ENCODE measurements at places on chromosomes 11 and 22.

DNA sequence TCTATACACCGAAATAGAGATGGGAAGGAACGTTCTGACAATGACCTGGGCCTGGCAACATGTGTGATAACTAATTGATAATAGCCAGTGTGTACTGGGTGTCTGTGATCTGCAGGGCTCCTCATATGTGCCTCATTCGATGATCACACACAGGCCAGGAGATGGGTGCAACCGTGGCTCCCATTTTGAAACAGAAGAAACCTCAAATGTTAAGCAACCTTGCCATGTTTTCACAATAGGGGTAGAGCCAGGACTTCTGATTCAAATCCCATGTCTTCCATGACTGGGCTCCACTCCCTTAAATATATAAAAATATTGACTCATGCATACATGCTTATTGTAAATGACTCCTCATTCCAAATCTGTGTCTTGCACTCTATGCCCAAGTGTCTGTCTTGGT lies 11.1 kb downstream of the APOL3 start:
- peak; percentile 70 for DNase-seq

GRCh38 chr11:59285716-59286260 lies 72.9 kb upstream of the OR5AN1 start:
- DNase-seq: no peak

DNA sequence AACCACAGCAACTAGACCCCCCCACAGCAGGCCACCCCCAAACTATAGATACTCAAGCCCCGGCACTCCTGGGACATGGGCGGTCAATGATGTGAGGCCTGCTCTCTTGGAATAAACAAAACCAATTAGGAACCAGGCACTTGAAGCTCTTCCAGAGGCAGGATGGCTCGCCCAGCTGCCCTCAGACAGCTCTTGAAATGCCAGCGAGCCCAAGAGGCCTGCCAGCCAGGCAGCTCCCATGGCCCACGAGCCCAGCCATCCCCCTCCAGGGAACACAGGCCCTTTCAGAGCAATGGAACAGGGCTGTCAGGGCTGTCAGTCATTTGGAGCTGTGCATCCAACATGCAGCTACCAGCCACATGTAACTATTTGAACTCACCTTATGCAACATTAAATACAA lies 34.0 kb upstream of the TFIP11 start:
- DNase-seq: no peak

- DNase-seq: no peak
These were observed 1807.5 kb downstream of the LRRC4C start for GRCh38 chr11:39651857-39652461.

DNA sequence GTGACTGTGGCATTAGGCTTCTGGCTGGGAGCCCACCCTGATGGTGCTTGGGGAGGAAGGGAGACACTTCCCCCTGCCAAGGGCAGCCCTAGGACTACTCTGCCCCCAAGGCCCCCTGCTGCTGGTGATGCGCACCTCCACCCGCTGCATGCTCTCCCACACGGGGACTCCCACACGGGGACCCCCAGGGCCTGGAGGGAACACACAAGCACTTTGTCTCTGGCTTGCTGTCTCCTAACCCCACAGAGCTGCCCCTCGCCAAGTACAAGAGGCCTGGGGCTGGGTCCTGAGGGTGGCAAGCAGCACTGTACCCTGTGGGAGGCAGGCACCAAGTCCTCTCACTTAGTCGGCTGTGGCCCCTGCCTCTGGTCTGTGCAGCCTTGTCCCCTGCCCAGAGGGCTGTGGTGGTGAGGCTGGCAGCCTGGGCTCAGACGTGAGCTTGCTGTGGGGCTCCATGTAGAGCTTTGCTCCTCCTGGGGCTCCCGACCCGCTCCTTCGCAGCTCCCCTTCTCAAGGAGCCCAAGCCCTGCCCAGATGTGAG lies 7.9 kb downstream of the LRRC75B start:
- no peak for DNase-seq

- no peak for DNase-seq
These were observed 151.1 kb upstream of the NECTIN1 start for GRCh38 chr11:119880143-119880542.

GRCh38 chr11:40100162-40100553 lies 1359.3 kb downstream of the LRRC4C start:
- DNase-seq: no peak

GRCh38 chr11:12485328-12485727 lies 108.0 kb downstream of the PARVA start:
- no peak for DNase-seq

GRCh38 chr22:42685941-42686653 lies 34.6 kb downstream of the A4GALT start:
- DNase-seq: no peak

GRCh38 chr11:96001037-96001436 lies 77.1 kb upstream of the MTMR2 start:
- peak; percentile 96 for DNase-seq

- no peak for DNase-seq
These were observed 133.2 kb upstream of the RCN1 start for GRCh38 chr11:31957674-31958073.

DNA sequence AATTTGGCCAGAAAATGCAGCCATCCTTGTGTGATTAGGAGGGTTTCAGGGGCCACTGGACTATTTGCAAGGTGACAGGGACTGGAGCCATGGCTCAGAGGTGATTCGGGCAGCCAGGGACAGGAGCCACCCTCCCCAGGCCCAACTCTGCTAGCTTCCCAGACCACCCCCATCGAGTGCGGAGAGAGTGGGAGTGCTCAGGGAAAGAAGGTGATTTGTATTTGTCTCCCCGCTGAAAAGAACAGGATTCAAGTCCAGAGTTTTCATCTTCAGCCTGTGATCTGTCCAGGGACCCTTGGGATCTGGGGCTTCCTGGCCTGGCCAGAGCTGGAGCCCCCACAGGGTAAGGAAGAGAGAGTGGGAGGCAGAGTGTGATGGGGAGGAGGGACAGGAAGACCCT lies 22.4 kb upstream of the TEF start:
- DNase-seq: no peak

GRCh38 chr11:27653990-27654758 lies 46.1 kb downstream of the BDNF start:
- DNase-seq: no peak

DNA sequence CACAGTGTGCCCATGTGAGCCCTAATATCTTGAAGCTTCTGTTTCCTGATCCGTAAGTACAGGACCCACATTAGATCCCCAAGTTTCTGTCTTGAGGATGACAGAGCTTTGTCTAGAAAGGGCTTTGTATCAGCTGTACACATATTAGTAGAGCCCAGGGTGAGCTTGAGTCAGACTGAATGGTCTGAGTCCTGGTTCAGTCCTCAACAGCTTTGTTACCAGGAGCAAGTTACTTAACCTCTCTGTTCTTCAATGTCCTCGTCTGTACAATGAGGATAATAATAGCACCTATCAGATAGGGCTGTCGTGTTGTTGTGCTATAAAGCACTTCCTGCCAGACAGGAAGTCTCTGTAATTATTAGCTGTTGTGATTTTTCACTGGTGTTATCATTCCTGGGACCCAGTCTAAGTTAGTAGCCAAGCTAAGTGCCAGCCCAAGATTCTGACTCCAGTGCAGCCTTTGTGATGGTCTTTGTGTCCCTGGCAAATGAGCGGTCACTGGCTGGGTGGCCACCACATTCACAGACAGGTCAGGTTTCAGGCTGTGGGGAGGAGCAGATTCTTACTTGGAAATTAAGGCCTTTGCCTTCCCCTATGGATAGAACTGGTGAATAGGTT lies 6.8 kb downstream of the TOM1 start:
- no peak for DNase-seq

- DNase-seq: no peak
These were observed 91.1 kb upstream of the B3GAT1 start for GRCh38 chr11:134503100-134503499.

GRCh38 chr11:40974186-40974795 lies 485.2 kb downstream of the LRRC4C start:
- no peak for DNase-seq

- DNase-seq: peak; percentile 86
These were observed 17.9 kb upstream of the ZC3H12C start for GRCh38 chr11:110075105-110075846.

DNA sequence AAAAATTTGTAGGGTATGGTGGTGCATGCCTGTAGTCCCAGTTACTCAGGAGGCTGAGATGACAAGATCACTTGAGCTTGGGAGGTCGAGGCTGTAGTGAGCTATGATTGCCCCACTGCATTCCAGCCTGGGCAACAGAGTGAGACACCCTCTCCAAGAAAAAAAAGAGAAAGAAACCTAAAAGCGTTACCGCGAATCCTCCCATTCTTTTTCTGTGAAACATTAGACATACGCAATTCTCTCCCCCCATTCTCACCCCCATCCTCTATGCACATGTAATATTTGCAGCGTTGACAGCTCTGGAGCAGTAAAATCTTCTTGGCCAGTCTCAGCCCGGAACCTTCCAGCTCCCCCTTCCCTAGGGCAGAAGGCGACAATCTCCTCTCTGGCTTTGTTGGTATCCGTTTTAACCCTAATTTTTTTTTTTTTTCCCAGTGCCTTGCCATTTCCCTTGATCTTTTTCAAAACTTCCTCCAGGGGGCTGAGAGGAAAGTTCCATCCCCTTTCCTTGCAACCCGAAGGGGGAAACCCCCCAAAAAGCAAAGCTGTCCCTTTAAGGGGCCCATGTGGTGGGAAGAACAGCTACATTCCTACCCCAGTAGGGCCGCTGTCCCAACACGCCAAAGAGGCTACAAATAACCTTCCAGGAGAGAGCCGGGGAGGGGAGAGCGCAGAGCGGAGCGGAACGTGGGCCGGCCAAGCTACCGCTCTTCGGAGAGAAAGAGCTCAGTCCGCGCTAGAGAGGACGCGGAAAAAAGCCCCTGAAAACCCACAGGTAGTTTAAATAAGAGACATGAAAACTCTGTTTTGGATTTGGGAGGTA lies 1.9 kb downstream of the LRP4 start:
- DNase-seq: peak; percentile 66

- DNase-seq: no peak
These were observed 3.4 kb upstream of the MOGAT2 start for GRCh38 chr11:75714211-75714610.

DNA sequence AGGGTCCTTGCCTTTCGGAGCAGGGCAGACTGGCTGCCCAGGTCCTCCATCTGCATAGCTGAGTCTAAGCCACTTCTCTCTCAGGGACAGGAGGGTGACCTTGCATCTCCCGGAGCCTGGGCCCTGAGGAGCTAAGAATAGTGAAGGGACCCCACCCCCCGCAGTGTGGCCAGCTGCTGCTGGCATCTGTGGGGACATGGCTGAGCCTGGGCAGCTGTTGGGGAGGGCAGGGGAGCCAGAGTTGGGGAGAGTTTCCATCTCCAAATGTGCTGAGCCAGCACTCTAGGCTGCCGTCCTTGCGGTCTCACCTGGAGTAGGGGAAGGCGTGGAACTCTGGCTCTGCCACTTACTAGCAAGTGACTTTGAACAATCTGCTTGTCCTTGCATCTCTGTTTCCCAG lies 34.8 kb upstream of the SHISAL1 start:
- DNase-seq: no peak

- no peak for DNase-seq
These were observed 750 bp downstream of the XRCC6 start for GRCh38 chr22:41621911-41622179.

DNA sequence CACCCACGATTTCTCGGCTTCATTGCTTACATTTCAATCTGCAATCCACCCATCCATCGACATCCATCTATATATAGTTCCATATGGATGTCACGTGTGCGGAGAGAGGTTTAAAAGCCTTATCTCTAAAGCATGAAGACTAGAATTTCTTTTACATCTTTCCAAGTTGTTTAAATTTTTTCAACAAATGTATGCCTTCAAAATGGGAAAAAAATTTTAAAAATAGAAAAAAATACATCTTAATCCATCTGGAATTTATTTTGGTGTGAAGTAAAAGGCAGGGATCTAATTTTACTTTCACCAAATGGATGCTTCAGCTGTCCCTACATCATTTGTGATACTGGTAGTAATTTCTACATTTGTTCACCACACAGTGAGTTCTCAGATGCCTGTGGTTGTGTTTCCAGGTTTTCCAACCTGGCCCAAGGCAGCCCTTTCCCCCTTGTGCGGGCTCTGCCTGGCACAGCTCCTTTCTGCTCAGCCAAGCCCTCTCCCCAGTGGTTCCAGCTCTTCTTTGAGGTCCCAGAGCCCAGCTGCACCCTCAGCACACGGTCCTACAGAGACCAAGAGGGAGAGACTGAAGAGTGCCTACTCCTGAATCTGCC lies 37.6 kb upstream of the KLHL35 start:
- DNase-seq: no peak

GRCh38 chr22:41976961-41977566 lies 7.8 kb downstream of the SEPTIN3 start:
- DNase-seq: no peak

- DNase-seq: peak; percentile 33
These were observed 921.9 kb upstream of the TENM4 start for GRCh38 chr11:80362563-80363340.

- DNase-seq: no peak
These were observed 33.8 kb upstream of the SCUBE1 start for GRCh38 chr22:43376765-43377547.

GRCh38 chr11:85647604-85648299 lies at the start of gene TMEM126A:
Gene TMEM126A, plus strand, starts transcription at chr11:85647967. Its CDS starts 2,289 bp downstream, at chr11:85650256.
- DNase-seq: peak; percentile 72

GRCh38 chr11:95732930-95733602 lies 56.5 kb downstream of the FAM76B start:
- DNase-seq: no peak

DNA sequence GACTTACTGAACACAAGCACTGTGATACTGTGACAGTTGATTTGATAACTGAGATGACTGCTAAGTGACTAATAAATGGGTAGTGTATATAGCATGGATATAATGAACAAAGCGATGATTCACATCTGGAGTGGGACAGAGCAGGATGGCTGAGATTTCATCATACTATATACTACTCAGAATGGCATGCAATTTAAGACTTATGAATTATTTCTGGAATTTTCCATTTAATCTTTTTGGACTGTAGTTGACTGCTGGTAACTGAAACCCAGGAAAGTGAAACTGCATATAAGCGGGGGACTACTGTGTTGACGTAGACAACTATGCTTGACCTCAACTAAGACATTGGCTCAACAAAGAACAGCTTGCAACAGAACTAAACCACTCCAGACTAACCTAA lies 20.0 kb upstream of the NUCB2 start:
- DNase-seq: peak; percentile 96

DNA sequence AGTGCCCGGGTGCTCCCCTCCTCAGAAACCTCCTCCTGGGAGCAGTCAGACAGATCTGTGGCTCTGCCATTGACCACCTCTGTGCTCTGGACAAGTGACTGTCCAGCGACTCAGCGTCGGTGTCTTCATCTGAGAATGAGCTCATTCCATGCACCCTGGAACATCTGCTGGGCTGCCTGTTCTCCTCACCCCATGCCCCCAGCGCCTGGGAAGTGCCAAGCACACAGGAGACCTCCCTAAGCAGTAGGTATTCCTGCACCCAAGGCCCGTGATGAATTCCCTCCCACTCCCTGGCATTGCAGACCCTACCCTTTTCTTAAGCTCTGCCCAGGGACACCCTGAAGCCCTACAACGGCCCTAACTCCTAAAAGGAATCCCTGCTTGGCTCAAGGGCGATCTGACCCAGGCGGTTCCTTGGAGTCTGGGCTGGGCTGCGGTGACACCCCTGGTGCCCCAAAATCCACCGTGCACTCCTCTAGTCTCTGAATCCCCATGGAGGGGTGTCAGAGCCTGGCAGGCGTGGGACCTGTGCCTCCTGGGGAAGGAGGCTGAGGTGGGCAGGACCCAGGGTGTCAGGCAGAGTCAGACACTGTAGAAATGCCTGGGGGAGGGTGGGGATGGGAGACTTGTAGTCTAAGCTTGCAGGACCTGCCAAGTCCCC lies 92.0 kb downstream of the CEP164 start:
- DNase-seq: peak; percentile 48

- no peak for DNase-seq
These were observed 111.7 kb downstream of the MYO18B start for GRCh38 chr22:25853501-25854284.
